ENCODE measurements at places on chromosomes 6 and 20.

GRCh38 chr6:38495922-38496635 lies 143.7 kb downstream of the BTBD9 start:
- no peak for DNase-seq

GRCh38 chr20:57654363-57654997 lies 34.3 kb upstream of the ZBP1 start:
- peak; percentile 52 for DNase-seq

DNA sequence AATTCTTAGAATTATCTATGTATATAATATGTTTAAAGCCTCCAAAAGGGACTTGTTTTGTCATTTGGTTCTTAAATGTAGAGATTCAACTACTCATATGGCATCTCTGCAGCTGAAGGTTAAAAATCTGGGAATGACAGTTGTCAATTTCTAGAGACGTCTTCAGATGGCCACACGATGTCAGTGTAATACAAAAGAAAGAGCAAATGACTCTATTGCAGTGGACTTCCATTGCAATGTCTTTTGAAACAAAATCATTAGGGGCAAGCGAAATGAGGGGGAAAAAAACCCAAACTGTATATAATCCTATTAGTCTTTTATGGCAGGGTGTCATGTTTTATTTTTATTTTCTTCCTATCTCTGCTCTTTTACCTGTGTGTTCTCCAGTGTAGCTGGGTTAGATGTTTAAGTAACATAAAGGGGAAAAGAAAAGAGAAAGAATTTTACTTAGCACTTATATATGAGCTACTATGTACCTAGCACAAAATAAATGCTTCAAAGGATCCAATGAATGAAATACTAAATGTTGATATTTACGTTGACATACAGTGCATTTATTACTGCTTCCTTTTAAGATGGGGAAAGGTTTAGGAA lies 26.2 kb downstream of the CCN2 start:
- DNase-seq = no peak

DNA sequence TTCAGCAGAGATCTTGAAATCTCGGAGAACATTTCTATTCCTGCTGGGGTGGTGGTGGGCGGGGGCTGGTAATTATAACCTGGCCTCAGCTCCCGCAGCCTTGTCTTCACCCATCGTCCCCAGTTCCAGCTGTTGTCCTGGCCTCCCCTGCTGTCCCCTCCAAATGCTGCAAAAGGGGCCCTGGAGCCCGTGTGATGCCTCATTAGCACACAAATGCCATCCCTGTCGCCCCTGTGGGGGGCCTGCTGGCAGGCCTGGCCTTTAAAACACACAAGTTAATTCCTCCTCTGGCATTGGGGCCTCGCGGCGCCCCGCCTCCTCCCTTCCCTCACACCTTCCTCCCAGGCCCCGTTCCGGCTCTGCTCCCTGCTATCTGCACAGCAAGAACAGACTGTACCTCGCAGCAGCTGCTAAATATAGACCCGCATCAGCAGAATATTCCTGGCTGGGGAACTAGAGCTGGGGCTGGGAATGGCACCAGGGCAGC lies 85.7 kb downstream of the CDH22 start:
- no peak for DNase-seq

DNA sequence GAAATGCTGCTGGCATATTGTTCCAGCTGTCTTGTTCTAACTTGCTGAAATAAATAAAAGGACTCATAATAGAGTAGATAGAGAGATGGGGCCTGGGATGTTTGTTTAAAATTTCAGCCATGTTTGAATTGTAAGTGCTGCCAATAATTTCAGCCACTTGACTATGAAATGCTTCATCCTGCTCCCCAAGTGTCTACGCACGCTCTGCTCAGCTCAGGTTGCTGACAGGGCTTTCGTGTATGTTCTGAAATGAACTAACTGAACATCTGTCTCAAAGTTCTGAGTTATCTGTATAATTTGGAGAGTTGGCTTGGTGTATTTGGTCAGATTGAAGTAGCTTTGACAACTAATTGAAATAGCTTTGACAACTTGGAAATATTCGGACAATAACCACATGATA lies 387.8 kb downstream of the BMP2 start:
- no peak for DNase-seq

GRCh38 chr6:168017629-168018028 lies 20.2 kb downstream of the KIF25 start:
- no peak for DNase-seq

DNA sequence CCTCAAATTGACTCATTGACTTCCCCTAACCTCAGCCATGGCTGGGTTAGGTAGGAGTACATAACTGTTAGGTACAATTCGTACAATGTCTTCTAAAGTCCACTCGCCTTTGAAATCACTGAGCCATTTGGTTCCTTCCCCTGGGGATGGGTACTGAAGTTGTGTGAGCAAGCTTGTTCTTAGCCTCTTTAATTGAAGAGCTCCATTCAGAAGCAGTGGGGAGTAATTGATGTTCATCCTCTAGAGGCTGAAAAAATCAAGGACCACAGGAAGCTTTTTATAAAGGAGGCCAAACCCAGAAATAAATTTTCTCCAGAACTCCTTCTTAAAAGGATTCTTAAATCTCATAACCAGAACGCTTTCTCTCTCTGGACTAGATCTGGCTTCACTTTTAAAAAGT lies 60.6 kb downstream of the ANKS1A start:
- no peak for DNase-seq

- no peak for DNase-seq
Measured at GRCh38 chr6:41331401-41332150, 3.8 kb upstream of the NCR2 start.

DNA sequence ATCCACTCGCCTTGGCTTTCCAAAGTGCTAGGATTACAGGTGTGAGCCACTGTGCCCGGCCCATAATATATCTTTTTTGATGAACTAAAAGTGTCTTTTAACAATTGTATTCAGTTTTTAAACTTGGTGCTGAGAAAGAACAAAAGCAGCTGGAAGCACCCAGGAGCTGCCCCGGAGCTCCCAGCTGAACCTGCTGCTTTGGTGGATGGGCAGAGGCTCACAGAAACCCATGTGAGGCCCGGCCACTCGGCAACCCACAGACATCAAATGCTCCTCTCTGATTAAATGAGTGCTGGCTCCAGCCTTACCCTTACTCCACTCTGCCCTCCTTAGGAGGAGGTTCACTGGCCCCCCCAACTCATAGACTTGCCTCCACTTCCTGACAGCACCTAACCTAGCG lies 59.4 kb upstream of the FRMD1 start:
- peak; percentile 11 for DNase-seq

DNA sequence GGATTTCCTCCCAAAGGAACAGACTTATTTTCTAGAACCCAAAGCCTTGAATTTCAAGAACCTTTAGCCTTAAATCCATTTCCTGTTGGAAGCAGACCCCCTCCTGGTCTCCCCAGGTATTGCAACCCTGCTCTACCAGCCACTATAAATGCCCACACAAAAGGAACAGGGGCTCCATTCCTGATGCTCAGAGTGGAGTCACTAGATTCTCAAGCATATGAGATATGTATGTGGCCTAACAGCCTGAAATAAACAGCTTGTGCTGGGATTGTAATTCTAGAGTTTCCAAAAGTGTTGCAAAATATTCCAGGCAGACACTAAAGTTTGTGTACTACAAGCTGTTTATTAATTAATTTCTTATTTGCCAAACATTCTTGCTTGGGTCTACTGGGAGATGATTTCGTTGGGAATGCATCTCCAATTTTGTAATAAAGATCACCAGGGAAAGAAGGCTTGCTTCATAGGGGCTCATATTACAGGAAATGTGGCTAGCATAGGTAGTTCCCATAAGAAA lies 44.8 kb downstream of the RIPOR3 start:
- DNase-seq = no peak

- no peak for DNase-seq
Measured at GRCh38 chr6:13677878-13678254, 33.8 kb downstream of the RANBP9 start.

- DNase-seq = peak; percentile 21
Measured at GRCh38 chr6:145865595-145865994, 51.0 kb upstream of the FBXO30 start.

- peak; percentile 59 for DNase-seq
Measured at GRCh38 chr20:51385646-51386530, 156.6 kb downstream of the NFATC2 start.

GRCh38 chr6:151493161-151493803 lies 535 bp upstream of the CCDC170 start:
- DNase-seq = no peak

- no peak for DNase-seq
Measured at GRCh38 chr20:51326201-51326819, 216.2 kb downstream of the NFATC2 start.

DNA sequence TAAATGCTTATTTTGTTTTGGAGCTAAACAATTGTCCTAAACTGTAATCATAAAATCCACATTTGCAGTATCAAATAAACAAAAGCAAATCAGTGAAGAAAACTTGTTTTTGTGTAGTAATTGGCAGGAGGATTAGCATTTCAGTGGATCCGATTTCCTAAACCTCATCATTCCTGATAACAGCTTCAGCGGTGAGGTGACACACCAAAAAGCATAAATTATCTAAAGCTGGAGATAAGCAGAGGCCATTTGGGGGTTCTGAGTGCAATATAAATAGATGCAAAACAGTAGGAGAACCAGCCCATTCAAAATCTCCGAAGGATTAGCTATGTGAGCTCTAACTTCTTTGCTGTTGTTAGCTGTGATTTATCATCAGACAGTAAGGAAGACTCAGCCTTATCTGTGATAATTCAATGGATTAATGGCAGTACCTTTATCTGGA lies 235.8 kb downstream of the EPHA7 start:
- DNase-seq = no peak

GRCh38 chr6:73743556-73743955 lies 47.6 kb downstream of the CD109 start:
- DNase-seq = no peak

DNA sequence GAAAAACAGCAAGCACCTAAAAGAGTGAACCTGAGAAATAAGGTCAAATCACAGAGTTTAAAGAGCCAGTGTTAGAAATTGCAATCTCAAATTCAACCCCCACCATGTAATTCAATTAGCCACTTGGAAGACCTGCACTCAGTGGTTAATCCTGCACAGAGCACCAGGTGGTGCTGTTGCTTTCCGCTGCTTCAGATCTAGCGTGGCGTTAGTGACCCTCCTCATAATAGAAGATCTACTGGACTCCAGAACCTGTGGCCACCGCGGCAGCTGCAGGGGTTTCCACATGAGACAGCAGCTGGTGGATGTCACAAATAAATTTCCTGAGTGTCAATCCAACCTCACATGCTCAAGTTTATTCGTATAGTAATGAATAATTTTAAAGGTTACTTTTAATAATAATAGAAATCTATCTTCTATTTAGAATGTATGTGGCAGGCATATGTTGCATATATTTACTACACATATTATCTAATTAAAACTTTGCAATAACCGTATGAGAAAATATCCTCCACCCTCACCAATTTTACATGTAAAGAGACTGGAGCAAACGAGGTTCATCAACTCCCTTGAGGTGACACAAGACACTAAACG lies 84.4 kb downstream of the SYNE1 start:
- no peak for DNase-seq

DNA sequence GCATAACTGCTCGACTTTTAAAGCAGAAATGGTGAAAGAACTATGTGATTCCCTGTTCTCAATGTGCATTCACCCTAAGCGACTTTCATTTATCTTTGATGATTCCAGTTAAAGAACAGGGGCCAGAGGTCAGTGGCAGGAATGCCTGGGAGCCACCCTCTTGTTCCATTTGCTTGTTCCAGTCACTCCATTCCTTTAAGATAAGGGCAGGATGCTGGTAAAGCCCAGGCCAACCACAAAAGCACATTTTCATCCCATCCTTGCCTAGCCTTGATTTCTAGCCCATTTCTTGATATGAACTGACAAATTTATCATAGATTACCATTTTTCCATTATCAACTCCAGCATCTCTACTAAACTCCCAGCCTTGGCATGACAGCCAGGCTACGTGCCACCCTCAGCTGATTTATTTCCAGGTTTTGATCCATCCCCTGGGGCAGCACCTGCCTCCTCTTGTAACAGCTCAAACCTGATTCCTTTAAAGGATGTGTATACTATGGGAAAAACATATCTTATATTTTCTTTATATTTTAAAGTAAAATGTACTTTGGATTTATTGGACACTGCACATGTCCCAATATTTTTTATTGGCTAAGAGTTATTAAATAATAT lies 19.2 kb downstream of the HMGN3 start:
- DNase-seq = no peak

GRCh38 chr6:50846144-50846851 lies 27.6 kb downstream of the TFAP2B start:
- no peak for DNase-seq

GRCh38 chr20:59259946-59260345 lies 40.5 kb upstream of the EDN3 start:
- no peak for DNase-seq
